ENCODE measurements at places on chromosomes 4 and X. TPM values are rescaled to one million over a fixed set of nuclear protein-coding genes. Genes with fewer than 3 reads are reported as not detected.
A peak's percentile ranks its signal among the peaks of the same experiment; 100 is the strongest.

GRCh38 chrX:150696331-150696730, 3.1 kb downstream of the MTMR1 start:
- DNase-seq = no peak

DNA sequence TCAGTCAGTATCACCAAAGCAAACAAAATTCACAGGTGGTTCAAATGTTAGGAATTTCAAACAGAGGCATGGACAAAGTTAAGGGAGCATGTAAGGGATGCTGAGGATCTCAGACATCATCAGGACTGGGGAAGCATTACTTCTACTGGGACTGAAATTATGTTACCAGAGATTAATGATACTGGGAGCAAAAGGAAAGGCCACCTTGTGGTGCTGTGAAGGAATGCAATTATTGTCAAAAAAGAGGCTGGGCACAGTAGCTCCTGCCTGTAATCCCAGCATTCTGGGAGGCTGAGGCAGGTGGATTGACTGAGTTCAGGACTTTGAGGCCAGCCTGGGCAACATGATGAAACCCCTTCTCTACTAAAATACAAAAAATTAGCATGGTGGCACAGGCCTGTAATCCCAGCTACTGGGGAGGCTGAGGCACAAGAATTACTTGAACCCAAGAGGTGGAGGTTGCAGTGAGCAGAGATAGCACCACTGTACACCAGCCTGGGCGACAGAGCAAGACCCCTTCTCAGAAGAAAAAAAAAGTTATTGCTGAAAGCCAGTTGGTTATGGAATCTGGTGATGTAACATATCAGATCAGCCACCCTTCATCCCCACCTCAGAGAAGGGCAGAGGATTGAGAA, 954.3 kb downstream of the PCDH7 start:
- no peak for DNase-seq

GRCh38 chr4:139861471-139861870, 195.9 kb downstream of the MGST2 start:
- DNase-seq = peak; percentile 44

DNA sequence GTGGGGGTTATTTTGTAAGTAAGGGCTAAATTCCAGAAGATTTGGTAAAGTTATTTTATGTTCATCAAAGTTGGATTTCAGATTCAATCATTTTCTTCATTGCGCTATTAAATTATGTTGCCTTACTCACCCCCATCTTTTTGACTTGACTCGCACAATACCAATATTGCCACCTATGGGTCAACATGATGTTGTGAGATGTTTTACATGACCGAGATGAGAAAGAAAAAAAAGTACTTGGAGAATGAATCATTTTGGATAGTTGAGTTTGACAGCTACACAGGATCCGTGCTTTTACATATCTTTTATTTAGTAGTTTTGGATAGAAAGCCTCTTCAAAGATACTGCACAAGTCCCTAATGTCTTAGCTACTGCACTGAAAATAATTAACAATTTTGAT, 224.2 kb upstream of the EMCN start:
- peak; percentile 4 for DNase-seq

DNA sequence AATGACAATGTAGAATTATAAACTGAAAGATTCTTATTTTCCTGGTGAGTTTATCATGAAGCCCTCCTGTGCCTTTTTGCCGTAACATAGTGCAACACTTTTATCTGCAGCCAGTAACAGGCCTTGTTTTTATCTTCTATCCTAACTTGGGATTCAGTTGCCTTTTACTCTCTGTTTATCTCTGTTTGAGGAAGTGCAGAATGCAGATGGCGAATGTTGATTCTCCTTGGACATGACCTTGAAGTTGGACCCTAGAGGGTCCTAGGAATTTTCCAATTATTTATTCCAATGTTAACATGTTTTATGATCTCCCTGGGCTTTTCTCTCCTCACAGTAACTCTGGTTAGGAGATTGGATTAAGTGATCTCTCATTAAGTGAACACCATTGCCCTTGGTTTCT, 165.0 kb downstream of the FMR1NB start:
- no peak for DNase-seq

- no peak for DNase-seq
Measured at GRCh38 chrX:125204681-125205132, 115.0 kb upstream of the TEX13C start.

DNA sequence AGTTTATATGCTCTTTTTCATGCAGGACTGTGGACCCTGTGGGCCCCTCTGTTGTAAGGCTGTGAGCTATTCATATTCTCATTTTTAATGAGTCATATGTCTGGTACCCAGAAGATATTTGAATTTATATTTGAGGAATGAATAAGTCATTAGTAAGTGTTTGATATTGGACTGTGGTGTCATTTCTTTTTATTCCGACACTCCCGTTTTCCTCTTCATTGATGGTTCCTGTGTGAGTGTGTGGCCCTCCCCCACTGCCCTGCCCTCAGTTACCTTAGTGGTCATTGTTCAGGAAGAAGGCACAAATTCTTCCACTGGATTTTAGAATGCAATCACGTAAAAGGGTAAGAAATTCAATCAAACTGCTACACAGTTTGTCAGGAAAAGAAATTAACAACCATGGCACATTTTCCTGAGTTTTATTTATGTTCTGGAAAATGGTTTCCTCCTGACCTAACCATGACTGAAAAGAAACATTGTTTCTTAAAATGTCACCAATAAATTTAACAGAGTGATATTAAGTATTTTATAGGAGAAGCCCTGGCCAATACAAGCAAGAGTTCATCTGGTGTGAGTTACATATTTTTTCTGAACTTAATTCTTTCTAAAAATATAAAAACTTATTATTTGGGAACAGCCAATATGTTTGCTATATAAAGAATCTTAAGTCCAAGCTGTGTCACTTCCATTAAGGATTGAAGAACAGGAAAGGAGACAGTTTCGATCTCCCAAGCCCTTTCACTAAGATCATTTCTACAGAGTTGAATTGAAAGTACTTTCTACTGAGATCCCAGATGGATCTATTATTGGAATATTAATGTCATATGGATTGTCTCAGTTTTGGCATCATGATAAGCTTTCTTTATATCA, 370.5 kb upstream of the ANXA10 start:
- no peak for DNase-seq

GRCh38 chr4:117783716-117784115, 250.6 kb upstream of the NDST3 start:
- no peak for DNase-seq

DNA sequence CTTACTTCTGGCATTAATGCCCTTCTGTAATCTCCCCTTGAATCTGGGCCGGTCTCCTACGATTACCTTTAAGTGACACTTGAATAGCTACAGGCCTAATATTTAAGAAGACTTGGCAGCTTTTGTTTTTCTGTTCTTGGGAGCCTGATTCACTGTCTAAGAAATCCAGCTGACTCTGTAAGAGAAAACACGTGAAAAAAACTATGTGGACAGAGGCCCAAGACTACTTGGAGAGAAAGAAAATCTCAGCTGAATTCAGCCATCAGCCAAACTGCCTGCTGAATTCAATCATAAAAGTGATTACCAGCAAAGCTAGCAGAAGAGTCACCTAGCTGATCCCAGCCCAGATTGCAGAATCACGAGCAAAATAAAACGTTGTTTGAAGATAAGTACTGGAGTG, 521.2 kb downstream of the MID1IP1 start:
- no peak for DNase-seq

DNA sequence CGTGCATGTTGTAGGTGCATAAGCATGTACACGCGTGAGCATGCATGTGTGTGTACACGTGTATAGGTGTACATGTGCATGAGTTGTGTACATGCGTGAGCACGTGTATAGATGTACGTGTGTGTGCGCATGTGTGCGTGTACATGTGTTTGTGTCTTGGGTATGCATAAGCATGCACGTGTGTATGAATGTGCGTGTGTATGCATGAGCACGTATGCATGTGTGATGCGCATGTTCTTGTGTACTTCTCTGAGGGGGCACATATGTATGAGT, 9.0 kb downstream of the NAT8L start:
- DNase-seq = no peak

The STBD1 gene
- total RNA-seq = 4.3 TPM

The NLRP2B gene
- total RNA-seq = not detected

The GUCY1B1 gene
- not detected for total RNA-seq

The C4orf33 gene
- 3.3 TPM for total RNA-seq

The SNCA gene
- total RNA-seq = not detected

Data from HepG2 (cell line).